Bone marrow (tissue), 2 donors: ENCODE measurements at places on chromosomes 6 and 20.

DNA sequence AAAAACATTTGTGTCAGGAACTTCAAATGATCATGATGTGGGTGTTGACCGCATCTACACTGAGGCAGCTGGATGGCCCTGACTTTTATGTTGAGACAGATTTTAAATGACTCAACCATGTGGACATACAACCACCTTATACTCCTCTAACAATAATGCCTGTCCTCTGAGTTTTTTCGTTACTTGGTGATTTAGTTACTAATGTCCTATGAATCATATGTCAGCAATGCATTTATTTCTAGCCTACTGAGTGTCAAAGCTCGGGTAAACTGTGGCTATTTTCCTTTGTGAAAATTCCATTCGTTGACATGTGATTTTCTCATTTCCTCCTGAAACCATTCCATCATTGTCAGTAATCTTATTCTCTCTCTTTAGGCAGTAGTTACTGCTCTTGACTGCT lies 38.9 kb upstream of the NKX2-4 start:
- no peak for DNase-seq

DNA sequence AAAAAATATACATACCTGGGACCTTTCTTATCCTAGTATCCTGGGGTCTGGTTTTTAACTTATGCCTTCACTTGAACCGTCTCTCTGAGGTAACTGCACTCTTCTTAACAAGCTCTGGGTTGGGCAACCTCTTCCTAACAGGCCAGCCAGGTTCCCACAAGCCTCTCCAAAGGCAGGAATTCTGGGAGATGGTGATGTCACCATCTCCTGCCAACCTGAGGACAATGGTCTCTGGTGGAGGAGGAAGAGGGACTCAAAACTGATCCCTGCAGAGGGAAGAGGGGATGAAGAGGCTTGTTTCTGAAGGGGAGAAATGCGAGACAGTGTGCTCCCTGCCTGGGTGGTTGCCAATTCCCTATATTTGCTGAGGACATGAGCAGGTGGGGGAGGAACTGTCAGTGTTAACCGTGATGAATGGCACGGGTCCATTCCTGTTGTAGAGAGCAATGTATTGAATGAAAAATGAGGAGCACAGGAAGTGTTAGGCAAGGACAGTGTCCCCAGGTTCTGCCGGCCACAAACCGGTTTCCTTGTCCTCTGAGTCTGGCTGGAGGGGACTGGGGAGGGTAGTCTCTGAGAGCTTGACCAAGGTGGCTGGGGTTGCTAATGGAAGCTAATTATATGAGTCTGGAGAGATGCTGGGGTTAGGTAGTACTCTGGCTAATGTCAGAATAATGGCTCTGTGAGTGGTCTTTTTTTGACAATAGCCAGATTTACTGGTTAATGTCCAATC lies 95.5 kb downstream of the KCNB1 start:
- DNase-seq, result no peak

- no peak for DNase-seq
Measured at GRCh38 chr20:58640446-58640845, 10.6 kb upstream of the STX16 start.

DNA sequence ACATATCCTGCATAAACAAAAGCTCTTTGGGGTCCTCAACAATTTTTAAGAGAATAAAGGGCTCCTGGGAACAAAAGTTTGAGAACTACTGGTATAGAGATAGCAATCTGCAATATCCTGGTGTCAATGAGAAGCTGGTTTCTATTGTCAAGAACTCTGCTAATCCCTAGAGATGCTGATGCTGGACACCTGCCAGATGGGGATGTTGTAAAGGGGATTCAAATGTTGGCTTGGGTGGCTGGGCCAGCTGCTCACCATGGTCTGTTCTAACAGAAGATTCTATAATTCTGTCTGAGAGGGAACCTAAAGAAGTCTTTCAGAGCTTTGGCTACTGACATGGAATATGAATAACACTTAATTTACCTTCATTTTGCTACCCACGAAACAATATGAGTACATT lies 137.8 kb downstream of the BTBD9 start:
- no peak for DNase-seq

DNA sequence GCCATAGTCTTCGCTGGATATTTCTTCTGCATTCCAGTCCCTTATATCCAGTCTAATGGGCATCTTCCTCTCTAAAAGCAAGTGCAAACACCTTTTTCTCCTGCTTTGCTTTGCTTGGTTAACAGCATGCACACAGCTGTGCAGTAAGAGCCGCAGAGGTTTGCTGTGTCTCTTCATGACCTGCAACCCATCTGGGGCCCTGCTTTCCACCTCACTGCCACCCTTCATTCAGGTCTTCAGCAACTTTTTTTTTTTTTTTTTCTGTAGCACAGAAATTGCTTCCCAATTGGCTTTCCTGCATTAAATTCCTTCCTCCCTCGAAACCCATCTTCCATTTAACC lies 14.4 kb downstream of the NEDD9 start:
- no peak for DNase-seq

DNA sequence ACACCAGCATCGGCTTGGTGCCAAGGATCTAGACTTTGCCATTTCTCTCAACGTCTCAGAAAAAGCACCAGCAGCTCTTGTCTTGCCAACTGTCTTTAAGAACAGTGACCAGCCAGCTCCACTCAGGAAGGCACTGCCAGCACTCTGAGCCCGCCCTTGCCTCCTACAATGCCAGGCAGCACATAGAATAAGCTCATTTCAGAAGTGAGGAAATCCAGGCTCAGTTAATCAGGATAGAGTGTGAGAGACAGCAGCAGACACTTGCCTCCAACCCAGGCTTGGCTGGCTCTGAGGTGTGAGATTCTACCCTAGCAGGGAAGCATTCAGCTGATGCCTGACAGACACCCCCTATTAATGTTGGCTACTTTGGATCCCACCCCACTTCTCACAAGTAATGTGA lies 4.3 kb upstream of the SYNDIG1 start:
- no peak for DNase-seq

DNA sequence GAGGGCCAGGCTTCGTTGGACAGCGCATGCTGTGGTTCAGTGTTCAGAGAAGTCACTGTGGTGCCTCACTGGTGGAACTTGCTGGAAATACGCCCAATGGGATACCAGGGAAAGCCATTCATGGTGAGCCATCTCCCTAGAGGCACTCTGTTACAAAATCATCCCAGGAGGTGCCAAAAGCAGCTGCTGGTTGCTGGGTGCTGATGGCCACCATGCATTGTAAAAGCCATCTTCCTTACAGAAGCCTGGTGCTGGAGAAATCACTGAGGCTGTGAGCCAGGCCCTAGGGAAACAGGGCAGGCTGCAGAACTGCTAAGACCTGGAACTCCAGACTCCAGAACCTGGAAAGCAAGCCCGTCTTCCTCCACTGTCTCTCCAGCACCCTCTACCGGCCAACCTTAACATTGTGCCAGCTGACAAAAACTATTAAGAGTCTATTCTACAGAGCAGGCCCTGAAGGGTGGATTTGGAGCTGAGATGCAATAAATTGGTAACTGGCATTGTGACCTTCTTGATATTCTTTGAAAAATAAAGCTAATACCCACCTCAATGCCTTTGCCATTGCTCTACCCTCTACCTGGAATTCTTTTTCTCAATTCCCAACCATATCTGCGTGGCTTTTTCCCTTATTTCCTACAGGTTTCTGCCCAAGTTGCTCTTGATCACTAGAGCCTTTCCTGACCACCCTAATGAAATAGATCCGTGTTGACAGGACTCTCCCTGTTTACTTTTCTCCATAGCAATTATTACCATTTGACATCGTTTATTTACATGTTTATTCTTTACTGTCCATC lies 18.5 kb downstream of the SNRPB start:
- DNase-seq, result peak; percentile 14

- DNase-seq, result no peak
Measured at GRCh38 chr6:10425975-10426780, 11.3 kb upstream of the TFAP2A start.

DNA sequence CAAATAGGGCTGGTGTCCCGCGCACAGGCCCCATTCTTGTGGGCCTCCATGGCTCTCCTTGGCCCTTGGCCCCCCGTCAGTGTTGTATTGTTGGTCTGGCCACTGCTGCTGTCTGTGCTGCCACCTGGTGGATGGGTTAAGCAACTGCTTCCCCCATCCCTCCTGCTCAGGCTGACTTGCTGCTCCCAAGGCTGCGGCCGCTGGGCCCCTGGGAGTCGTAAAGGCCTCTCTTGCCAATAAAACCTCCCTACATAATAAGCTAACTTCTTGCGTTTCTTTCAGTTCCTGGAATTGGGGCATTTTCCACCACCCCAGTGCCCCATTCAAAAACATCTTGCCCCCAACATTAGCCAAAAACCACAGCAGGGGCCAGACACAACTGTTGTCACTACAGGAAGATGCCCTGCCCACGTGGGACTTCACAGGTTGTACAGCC lies 27.1 kb downstream of the CD83 start:
- peak; percentile 40 for DNase-seq

- DNase-seq, result no peak
Measured at GRCh38 chr20:46767127-46767761, 57.8 kb downstream of the SLC2A10 start.

GRCh38 chr20:37868851-37869333 lies 34.0 kb upstream of the VSTM2L start:
- no peak for DNase-seq

- DNase-seq, result no peak
Measured at GRCh38 chr6:101268541-101268940, 125.0 kb upstream of the GRIK2 start.

DNA sequence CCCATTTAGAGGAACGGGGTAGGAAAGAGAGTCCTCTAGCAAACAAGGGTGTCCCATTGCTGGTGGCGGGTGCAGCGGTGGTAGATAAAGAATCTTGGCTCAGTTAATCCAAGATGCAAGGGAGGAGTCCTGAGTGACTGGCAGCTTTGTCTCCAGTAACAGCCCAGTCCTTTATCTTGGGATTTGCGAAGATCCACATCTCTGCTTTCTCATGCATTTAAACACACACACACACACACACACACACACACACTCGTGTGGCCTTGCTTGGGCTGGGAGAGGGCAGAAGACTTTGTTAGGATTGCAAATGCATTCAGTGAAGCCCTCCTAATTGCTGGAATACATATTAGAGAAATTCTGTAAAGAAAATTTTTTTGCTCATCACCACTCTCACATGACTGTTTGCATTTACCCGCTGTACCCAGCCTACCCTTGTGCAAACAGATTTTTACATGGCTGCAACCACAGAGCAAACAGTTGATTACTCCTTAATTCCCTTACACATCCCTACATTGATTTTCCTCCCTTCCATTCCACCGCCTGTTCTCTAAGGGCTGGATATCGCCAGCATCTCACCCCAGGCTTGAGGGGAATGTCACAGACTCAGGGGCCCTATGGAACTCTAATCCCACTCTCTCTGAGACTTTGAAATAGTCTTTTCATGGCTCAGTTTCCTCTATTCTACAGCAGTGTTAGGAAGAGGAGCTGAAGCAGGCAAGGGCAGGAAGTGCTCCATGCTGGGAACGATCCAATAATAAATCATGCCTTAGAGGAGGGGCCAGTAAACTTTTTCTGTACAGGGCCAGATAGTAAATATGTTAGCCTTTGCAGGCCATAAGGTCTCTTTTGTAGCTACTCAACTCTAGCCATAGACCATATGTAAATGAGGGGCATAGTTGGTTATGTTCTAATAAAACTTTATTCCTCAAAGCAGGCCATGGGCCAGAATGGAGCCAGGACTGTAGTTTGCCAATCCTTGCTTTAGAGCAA lies 3.5 kb downstream of the C6orf132 start:
- DNase-seq, result no peak

DNA sequence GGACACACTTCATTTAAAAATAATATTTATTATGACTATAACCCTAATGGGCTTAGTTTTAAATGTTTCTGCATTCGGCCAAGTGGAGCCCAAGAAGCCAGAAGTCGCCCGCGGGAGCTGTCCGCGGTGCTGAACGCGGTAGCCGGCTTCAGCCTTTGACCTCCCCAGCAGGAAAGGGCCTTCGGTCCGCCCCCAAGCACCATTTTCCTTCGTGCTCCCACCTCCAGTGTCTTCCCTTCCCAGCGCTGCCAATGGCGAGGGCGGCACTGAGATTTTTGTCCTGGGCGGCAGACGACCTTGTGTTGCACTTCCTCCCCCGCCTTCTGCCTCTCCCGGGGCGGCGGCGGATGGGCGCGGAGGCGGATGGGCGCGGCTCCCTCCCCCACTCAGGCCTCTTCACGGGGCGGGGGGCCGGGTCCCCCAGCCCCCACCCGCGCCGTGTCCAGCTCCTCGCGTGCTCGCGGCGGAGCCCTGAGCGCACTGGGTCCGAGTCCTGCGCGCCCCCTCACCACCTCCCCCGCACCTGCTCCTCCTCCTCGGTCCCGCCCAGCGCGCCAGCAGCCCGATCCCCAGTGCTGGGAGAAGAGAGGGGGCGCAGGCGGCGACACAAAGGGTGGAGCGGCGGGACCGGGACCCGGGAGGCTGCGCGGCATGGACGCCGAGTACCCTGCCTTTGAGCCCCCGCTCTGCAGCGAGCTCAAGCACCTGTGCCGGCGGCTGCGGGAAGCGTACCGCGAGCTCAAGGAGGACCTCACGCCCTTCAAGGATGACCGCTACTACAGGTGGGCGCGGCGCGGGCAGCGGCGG lies 23.6 kb upstream of the TMEM181 start:
- DNase-seq, result peak; percentile 8

GRCh38 chr6:39189915-39190544 lies 39.2 kb downstream of the KCNK5 start:
- DNase-seq, result no peak

GRCh38 chr6:27810768-27811450 lies 101.3 kb downstream of the OR2B2 start:
- no peak for DNase-seq

DNA sequence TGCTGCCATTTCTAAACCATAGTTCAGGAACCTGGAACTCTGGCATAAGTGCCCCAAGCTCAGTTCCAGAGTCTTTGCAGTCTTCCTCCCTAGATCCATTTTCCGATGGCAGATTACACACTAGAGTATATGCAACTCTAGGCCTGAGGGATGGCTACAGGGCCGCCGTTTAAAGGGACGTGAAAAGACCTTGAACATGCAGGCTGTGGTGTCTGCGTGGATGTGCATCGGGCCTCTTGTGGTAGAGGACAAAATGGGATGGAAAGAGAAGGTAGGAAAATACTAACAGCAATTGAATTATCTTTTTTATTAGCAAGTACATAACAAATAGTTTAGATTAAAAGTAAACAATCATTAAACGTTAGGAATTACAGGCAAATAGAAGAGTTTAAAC lies 588.9 kb downstream of the RFPL4B start:
- DNase-seq, result no peak

DNA sequence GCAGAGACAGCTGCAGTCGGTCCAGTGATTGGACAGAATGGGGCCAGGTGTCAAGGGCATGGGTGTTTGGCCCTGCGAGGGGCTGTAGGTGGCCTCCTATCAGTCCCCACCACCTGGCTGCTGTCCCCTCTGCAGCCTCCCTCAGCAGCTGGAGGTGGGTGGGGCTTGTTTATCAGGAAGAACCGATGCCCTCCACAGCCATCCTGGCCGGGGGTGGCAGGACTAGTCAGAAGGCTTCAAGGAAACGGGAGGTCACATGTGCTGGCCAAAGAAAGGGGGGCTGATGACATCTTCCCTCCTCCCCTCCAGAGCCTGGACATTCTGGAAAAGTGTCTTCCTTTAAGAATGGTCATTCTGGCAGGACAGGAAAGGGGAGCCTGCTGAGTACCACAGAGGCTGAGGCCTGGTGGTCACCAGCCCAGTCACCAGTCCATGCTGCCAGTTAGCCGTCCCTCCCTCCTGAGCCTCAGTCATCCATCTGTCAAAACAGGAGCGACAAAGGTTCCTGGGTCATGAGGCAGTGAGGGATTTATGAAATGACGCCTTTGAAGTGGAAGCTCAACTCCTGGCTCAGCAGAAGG lies 4.1 kb downstream of the FAM210B start:
- no peak for DNase-seq

- no peak for DNase-seq
Measured at GRCh38 chr6:47483853-47484546, 6.4 kb downstream of the CD2AP start.
